ENCODE measurements at places on chromosomes 6 and 20. TPM values are rescaled to one million over a fixed set of nuclear protein-coding genes. Genes with fewer than 3 reads are reported as not detected.

The ADGB gene
- not detected for total RNA-seq

The ATP6V1G2 gene
- total RNA-seq: 1.6 TPM

The SERAC1 gene
- total RNA-seq: 5.1 TPM

- no peak for DNase-seq
Observed at GRCh38 chr20:12057778-12058177, 140.1 kb downstream of the BTBD3 start.

The CTCFL gene
- not detected for total RNA-seq
